ENCODE measurements at places on chromosomes 6 and 20.

- DNase-seq: no peak
Observed at GRCh38 chr20:58256842-58257241, 28.4 kb upstream of the ANKRD60 start.

DNA sequence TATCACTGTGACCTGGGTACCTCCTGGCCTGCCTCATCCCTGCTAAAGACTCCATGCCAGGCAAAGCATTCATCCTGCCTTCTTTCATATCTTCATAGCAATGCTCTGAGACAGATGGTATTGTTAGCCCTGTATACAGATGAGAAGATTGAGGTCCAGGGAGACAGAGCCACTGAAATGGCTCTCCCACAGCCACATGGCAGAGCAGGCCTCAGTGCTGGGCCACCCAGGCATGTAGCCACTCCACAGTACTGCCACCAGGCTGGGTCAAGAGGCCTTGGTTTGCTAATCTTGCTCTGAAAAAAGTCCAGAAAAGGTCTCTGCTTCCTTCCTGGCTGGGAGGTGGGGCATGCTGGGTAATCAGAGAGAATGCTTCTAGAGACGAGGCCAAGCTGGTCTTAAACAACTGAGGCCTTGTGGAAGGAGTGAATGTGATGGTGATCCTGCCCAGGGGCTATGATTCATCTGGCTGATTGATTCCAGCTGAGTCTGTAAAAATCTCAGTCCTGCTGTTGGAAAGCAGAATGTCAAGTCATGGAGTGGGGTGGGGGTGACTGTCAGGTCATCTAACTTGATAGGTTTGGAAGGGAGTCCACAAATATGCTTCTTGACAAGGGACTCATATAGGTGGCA is 29.8 kb downstream of the HM13 start:
- no peak for DNase-seq

DNA sequence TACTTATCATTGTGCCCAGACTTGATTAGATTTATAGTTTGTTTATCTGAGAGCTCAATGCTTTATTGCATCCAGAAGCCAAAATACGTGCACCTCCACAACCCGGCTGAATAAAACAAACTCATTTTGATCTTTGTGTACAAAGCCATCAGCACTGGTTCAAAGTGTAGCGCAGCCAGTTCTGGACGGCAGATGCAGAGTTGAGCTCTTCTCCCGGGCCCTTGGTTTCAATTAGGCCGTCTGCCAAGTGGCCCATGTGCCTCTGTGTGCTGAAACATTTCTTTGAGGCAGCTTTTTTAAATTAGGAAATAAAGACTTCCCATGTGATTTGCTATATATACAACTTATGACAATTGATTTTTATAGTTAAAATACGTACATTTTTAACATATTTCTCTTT is 96.2 kb upstream of the RSPO3 start:
- no peak for DNase-seq

DNA sequence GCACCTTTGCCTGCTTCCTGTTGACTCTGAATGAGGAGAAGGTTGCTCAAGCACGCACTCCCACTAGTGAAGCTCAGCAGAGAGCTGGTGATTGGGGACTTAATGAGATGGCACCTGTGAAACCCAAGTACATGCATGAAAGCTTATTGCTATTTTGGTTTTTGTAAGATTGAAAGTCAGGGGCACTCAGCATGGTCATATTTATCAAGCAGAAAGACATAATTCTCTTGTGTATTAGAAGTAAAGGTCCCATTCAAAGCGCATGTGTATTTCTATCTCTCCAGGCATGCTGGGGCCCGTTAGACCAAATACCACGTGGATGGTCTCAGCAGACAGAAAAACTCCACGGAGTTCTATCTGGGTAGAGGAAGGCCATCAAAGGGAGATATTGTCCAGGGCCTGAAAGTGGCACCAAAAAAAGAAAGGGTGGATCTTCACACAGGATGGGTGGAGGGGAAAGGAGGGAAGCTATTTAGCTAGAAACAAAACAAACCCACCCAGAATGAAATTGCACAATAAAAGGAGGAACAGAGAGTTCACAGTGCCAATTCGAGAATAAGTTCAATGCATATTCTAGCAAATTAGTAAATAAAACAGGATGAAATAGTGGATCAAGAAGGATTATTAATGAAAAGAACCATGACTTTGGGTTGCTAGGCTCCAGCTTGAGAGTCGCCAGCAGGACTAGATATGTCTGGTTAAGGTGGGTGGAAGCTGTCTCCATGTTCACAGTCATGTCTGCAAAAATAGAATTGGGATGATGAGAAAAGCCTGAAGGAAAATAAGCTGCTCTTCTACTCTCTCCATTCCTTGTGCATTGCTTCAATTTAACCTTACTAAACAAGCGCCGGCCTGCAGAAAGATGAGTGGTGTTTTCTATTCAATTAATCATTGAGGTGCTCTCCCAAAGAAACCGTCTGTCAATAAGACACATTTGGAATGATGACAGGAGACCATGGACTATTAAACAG is 224.9 kb upstream of the DTNBP1 start:
- no peak for DNase-seq

GRCh38 chr6:106906232-106906631 is 68.3 kb downstream of the CD24 start:
- no peak for DNase-seq

GRCh38 chr6:27205375-27206278 is 41.9 kb upstream of the PRSS16 start:
- DNase-seq: no peak

- no peak for DNase-seq
Observed at GRCh38 chr6:44545224-44545623, 157.7 kb downstream of the CDC5L start.

GRCh38 chr6:28758046-28758817 is 165.6 kb downstream of the TRIM27 start:
- no peak for DNase-seq

DNA sequence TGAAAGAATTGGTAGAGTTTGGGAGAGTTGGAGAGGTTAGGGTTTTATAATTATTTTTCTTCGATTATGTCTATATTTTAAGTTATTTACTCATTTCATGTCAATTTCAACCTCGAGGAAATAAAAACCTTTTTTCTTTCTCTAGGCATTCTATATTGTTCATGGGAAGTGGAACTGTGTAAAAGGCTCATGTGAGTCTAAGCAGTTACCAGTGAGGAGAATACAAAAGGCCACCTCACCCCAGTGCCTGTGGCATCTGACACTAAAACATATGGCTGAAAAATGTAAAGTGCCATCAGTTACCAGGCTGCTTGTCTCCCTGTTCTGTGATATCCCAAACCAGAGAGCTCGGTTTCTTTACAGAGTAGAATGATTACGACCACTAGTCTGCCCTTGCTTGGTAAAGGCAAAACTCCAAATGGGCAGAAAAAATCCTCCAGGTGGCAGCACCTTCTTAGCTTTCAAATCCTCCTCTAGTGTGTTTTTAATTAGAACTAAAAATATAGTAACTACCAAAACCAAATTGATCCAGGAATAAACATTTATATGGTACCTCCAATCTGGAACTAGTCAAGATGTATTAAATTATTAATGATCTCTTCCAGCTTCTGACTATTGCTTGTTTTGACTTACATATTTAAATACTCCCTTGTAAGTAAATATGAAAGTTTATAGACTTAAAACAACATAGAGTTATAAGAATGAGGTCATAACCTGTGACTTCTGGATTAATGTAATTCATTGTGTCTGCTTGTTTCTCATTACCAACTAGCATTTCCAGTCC is 122.6 kb upstream of the MCHR2 start:
- DNase-seq: no peak

GRCh38 chr20:5191829-5192569 is 65.2 kb downstream of the CDS2 start:
- DNase-seq: no peak

DNA sequence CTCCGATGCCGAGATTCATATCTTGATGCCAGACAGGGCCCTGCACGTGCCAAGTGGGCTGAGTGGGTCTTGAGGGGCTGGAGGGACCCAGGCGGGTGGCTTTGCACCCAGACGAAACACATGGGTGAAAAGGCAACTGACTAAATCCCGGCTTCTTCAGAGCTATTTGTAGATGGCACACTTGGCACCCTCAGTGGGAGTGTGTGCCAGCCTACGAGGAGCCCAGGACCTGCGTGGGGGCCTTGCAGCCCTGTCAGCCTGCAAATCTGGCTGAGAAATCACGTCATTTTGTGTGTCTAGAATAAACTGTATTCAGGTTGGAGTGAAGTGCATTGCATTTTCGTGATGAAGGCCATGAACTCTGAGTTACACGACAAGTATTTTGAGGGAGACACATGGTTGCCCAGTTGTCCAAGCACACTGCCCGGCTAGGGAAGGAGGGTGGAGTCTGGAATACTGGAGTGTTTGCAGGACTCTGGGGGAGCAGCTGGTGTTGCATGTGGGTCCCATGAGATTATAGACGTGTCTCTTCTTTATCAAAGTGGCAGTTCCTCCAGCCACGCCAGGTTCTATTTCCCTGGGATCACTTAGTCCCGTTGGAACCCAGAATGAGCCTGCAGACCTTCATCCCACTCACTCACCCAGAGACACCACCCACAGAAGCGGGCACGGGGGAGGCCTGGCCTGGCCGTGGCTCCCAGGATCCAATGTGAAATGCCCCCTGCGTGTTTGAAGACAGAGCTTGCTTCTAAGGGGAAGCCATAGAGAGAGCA is 60.2 kb downstream of the DLL1 start:
- DNase-seq: no peak

- DNase-seq: peak; percentile 58
Observed at GRCh38 chr6:24140591-24140990, 14.6 kb downstream of the NRSN1 start.

DNA sequence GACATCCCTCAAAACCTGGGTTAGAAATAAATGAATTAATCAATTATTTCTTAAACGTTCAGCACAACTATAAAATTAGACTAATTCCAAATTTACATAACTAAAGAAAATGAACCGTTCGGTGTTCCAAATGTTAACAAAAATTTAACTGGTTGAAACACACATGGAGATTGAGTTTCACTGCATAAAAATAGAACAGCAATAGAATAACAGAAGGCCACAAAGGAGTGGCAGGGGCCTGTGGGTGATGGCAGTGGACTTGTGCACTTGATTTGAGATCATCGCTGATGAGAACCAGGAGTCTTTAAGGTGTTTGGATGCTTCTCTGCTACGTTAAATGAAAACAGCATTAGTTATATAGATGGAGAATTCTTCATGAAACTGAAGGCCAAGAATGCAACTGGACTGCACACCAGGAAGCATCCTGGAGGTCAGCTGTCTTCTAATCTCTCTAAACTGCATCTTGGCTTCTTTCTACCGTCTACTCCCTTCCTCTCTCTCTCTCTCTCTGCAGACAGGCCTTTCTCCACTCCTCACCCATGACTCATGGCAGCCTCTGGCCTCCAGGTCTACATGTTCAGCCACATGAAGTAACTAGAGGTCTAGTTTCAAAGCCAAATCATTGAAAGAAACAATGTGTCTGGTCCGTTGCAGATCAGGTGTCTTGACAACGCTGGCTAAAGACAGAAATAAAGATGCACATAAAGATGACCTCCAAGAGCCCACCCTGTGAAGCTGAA is 111.3 kb downstream of the SIM1 start:
- no peak for DNase-seq

- DNase-seq: no peak
Observed at GRCh38 chr6:2510316-2510715, 240.4 kb downstream of the MYLK4 start.

- DNase-seq: no peak
Observed at GRCh38 chr20:46837083-46837482, 57.6 kb upstream of the EYA2 start.

DNA sequence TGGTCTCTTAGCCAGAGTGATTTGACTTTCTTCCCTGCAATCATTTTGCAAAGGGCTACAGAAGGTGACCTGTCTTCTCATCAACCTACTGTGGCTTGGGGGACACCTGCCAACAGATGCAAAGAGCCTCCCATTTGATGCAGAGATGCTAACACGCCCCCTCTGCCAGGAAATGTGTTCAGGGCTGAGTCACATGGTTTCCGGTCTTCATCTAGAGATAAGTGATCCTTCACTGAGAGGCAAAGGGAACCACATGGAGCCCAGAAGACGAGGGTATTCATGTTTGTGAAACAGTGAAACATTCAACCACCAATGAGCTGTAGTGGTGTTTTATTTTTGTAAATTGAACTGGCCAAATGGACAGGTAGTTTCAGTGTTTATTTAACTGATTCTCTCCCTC is 109.0 kb upstream of the RIN2 start:
- DNase-seq: no peak

- peak; percentile 45 for DNase-seq
Observed at GRCh38 chr6:125314009-125314581, 12.3 kb upstream of the HDDC2 start.

GRCh38 chr6:162856885-162857284 is 129.1 kb downstream of the PACRG start:
- DNase-seq: no peak

DNA sequence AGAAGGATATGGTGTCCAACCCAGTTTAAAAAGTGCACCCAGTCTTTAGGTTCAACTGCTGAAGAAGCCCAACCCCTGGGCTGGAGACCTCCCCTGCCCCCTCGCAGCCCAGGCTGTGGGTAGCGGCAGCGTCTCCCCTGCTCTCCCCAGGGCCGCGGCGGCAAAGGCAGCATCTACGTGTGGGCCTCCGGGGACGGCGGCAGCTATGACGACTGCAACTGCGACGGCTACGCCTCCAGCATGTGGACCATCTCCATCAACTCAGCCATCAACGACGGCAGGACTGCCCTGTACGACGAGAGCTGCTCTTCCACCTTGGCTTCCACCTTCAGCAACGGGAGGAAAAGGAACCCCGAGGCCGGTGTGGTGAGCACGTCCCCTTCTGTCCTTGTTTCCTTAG is 77.6 kb downstream of the BFSP1 start:
- no peak for DNase-seq
